ENCODE measurements at places on chromosomes 3 and 15.
A peak's percentile ranks its signal among the peaks of the same experiment; 100 is the strongest.

GRCh38 chr3:143035466-143036211 is 34.3 kb downstream of the U2SURP start:
- DNase-seq: no peak

GRCh38 chr15:30973379-30973778 is 18.0 kb downstream of the MTMR10 start:
- no peak for DNase-seq

DNA sequence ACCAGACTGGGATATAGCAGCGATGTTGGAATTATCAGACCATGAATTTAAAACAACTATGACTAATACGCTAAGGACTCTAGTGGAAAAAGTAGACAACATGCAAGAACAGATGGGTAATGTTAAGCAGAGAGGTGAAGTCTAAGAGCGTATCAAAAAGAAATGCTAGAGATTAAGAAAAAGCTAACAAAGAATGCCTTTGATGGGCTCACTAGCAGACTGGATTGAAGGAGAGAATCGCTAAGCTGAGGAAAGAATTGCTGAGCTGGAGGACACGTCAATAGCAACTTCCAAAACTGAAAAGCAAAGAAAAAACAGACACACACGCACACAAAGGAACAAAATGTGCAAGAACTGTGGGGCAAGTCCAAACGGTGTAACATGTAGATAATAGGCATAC is 20.0 kb upstream of the CMTM6 start:
- DNase-seq: no peak

DNA sequence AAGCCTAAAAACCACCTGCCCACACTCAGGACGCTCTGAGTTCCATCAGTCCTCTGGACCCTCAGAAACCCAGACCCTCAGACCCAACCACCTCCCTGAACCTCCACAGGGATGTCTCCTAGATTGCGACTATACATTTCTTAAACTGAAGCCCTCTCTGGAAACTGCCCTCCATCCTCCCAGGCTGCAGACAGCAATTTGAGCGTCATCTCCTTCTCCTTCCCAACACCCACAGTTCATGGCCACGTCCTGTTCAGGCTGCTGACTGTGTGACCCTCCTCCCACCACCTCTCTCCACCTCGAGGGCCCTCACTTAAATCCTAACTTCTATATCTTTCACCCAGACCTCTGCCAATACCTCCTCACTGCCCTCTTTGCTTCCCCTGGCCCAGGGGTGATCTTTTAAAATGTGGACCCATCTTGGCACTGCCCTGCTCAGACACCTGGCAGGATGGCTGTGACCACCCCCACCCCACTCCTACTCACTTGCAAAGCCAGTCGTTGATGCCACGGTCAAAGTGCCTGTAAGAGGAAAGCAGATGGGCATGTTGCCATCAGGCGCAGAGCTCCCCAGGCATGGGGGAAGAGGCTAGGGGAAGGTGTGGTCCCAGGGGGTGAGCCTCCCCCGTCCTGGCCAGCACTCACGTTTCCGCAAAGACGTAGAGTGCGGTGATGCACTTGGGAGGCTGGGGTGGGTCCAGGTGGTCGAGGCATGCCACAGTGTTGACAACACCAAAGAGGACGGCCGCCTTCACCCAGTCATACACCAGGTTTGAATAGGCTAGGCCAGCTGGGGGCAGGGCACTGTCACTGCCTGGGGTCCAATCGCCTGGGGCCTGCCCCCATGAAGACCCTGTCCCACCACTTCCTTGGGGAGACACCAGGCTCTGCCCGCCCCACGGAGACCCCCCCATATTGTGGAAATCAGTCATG is 6.0 kb downstream of the HHATL start:
- no peak for DNase-seq

DNA sequence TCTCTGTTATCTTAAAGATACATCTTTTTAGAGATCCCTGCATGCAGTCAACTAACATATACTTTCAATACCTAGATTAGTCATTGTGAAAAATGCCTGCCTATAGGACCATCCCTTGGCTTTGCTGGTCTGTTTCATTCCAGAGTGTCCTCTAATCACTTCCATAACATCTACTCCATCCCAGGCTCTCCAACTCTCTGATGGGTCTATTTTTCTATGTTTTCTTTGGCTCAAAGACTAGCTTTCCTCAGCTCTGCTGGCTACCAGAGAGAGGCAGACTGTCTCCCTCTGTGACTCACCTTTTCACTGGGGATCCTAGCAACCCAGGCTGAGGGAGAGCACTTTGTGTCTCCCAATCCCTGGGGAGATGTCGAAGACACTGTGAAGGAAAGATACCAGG is 547.7 kb upstream of the MCTP2 start:
- DNase-seq: no peak

DNA sequence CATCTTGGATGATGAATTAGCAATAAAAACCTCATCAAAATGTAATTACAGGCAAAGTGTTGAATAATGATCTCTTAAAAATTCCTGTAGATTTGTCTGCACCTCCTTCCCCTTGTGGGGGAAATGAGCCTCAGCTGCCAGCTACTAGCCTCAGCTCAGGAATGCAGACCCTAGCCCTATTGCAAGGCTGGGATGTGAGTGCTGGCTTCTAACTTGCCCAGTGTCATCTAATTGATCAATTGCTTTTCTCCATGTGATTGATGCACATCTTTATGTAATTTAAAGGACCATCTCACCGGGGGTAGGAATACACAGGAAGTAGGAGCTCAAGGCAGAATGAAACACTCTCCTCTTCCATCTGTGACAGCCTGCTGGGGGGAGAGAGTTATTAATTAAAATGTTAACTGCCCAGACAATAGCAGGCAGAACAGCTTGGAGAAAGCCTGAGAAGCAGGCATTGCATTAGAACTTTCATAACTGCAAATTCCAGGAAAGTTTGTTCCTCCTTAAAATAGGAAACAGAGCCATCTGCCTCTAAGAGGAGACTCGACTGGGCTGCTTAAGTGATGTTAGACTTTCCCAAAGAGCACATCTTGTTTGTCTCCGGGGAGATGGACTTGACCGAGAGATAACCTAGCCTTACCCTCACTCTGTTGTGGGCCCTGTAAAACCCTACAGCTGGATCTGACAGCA is 69.6 kb downstream of the LRTM1 start:
- no peak for DNase-seq

GRCh38 chr3:49882166-49882565 is 12.5 kb upstream of the CAMKV start:
- no peak for DNase-seq

GRCh38 chr15:72365844-72366243 is 10.0 kb downstream of the HEXA start:
- DNase-seq: no peak

- DNase-seq: peak; percentile 63
These were observed 66.4 kb upstream of the NR2E3 start for GRCh38 chr15:71743861-71744382.

DNA sequence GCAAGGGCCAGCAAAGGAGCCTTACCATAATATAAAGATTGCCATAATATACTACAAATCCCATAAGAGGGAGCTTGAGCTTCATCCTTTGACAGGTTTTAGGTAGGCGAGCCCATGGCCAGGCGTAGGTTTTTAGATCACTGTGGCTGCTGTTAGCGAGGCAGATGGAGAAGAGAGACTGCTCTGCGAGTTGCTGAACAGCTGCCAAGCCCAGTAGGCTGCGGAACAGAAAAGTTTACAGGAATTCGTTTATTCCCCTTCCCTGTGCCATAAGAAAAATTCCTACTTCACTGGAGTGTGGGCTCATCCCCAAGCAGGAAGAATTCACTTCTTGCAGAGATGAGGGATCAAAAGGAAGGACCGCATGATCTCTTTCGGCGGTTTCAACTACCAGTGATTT is 30.5 kb downstream of the TMED3 start:
- peak; percentile 30 for DNase-seq

DNA sequence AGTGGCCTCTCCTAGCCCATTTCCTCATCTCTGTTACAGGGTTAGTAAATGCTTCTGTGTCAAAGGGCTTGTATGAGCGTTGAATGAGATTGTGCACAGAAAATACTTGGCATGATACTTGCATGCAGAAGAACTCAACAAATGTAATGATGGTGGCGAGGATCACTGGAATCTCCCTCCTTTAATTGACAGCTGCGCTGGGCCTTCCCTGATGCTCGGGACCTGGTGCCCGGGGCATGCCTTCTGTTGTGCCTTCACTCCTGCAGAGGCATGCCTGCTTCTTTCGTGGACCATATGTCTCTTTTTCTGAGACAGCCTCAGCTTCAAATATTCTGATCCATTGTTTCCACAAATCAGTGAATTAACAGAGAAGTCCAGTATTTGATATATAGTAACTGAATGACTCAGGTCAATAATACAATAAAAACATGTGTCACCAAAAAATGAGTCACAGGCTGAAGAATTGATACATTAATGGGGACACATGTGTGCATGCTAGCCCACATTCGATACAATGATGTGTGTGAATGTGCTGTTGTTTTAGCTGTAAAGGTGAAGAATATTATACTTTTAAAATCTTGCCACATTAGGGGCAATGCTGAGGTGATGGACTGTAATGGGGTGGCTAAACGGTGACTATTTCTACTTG is 243.3 kb upstream of the TBL1XR1 start:
- no peak for DNase-seq

GRCh38 chr3:33803894-33804526 is 5.6 kb downstream of the PDCD6IP start:
- DNase-seq: no peak

All from fibroblast of lung (primary cell).